ENCODE measurements at places on chromosomes 6 and 20.

DNA sequence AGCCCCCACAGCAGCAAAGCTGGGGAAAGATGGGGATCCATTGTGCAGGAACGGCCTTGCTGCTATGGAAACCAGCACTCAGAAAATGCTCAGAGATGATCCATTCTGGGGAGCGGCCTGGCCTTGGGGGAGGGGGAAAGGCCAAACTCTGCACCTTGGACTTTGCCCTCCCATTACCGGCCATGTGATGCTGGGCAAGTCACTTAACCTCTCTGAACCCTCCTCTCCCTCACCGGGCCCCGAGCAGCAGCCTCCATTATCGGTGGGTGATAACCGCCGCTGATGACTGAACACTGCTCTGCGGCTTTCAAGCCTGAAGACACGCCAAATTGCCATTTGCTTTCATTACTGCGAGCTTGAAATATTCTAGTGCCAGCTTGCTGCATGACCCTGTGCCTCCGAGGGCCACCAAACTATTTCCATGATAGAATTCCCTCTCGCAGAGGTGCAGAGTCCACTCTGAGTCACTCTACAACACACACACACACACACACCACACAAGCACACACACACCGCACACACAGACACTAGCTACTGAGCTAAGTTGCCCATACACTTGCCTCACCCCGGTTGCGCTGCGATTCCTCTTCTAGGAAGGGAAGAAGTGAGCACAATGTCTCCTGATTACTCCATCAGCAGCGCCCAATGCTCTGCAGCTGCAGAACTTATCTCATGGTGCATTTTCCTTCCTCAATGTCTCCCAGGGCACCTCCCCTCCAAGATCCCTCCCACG is 20.6 kb upstream of the SIRPA start:
- no peak for DNase-seq

GRCh38 chr6:130675072-130675471 is 152.1 kb upstream of the SMLR1 start:
- no peak for DNase-seq

- DNase-seq: no peak
Observed at GRCh38 chr6:13239530-13240455, 88.5 kb downstream of the TBC1D7 start.

GRCh38 chr20:5630071-5630470 is 120.1 kb upstream of the SHLD1 start:
- no peak for DNase-seq

GRCh38 chr6:163531122-163531521 is 116.6 kb downstream of the QKI start:
- DNase-seq: no peak

DNA sequence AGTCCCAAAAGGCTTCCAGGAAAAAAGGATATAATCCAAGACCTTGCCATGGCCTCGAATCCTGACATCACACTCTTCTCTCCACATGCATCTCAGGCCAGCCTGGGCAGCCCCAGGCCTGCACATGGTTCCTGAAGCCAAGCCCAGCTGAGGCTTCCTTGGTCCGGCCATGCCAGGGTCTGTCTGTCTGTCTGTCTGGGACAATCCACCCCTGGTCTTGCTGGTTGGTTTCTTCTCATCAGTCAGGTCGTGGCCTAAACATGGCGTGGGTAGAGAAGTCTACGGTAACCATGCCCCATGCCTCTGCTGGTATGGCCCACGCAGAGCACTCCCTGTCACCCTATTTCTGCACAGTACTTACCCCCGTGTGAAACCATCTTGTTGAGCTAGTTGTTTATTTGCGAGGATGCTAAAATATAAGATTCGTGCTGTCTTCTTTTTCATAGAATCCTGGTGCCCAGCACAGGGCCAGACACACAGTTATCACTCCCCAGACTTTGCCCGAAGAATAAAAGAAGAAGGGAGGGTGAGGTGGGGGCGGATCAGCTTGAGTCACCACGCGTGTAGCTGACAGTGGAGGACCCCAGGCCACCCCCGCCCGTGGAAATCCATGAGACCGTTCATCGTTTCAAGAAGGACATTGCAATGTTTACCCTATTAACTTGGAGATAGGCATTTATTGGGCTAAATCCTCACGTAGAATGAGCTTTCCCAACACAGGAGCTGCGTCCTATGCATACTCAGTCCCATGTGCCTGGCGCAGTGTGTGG is 107.2 kb downstream of the RNASET2 start:
- DNase-seq: no peak

- DNase-seq: no peak
Observed at GRCh38 chr6:93176070-93176469, 243.3 kb downstream of the EPHA7 start.

GRCh38 chr20:2507464-2507863 is 1.3 kb downstream of the ZNF343 start:
- no peak for DNase-seq

All from activated T-cell treated with anti-CD3 and anti-CD28 coated beads for 1 hour (primary cell).